ENCODE measurements at places on chromosomes 3 and 15.

GRCh38 chr3:84893211-84893610 is 65.6 kb upstream of the CADM2 start:
- no peak for DNase-seq

- DNase-seq, result no peak
Measured at GRCh38 chr3:194906970-194907629, 221.4 kb downstream of the FAM43A start.

- no peak for DNase-seq
Measured at GRCh38 chr3:17817545-17817944, 75.1 kb upstream of the TBC1D5 start.

- DNase-seq, result no peak
Measured at GRCh38 chr3:52882377-52882776, 15.0 kb downstream of the STIMATE start.

- no peak for DNase-seq
Measured at GRCh38 chr3:186097663-186098451, 11.0 kb downstream of the ETV5 start.

DNA sequence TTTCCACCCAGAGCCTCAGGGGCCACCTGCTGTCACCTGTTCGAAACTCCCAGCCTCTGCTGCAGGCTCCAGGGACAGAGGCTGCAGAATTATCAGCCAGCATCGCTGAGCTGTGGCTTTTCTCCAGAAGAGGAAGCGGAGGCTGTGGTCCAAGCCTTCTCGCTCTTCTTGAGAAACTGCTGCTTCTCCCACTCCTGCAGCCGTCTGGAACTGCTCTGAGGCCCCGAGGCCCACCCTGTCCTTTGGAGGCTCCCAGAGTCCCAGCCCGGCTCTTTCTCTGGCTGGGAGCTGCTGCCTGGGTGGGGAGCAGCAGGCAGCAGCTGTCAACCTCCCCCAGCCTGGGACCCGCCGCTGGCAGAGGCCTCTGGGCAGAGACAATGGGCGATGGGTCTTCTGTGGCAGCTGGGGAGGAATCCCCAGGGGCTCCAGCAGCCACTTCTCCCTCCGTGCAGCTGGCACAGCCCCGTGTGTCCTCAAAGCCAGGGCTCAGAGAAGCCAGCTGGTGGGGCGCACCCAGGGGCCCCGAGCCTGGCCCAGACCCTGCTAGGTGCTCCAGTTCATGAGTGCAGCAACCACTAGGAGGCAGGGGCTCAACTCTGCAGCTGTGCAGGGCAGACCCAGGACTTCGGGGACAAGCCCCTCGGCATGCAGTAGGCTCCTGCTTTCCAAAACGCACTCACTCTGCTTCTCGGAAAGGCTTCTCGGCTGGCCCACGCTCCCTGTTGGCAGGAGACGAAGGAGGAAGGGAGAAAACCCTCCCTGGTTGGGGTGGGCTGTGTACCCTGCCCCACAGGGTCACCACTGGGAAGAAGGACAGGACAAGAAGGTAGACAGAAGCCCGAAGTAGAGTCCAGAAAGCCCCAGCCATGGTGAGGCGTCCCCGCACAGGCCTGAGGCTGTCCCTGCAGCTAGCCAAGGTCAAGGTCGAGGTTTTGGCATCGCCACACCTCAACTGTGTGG is 49.9 kb upstream of the FURIN start:
- no peak for DNase-seq

- no peak for DNase-seq
Measured at GRCh38 chr3:184553385-184553784, 8.2 kb upstream of the EPHB3 start.

DNA sequence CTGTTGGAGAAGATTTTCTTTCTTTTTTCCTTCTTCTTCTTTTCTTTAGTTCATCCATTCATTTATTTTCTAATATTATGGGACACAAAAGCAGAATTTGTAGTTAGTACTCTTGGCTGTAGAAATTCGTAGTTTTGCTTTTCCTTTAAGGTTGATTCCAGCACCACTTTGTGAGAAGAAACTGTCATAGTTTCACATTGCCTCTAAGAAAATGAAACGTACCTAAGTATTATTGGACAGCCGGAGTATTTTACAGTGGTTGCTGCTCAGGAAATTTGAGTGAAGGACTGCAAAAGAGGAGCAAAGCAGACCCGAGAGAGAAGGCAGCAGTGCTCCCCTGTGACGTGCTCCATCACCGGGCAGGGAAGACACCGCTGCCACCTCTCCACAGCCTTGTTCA is 48.1 kb downstream of the PLCL2 start:
- DNase-seq, result no peak

GRCh38 chr3:47455806-47456452 is 19.8 kb downstream of the SCAP start:
- no peak for DNase-seq

DNA sequence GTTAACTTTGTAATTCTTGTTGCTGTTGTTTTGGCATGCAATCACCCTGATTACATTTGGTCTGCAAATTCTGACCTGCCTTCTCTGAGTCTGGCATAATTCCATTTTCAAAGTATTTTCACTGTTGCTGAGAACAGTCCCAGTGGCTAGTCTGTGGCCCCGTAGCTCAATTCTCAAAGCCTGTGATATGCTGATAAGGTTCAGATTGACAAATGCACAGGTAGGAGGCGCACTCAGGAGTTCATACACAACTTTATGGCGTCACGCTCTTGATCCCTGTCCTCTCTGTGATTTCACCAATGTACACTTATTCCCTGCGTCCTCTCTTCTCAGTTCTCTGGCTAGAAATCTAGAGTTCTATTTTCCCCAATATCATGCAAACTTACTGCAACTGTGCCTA is 376.6 kb upstream of the SLCO3A1 start:
- no peak for DNase-seq

- DNase-seq, result no peak
Measured at GRCh38 chr3:18890449-18890848, 257.9 kb upstream of the KCNH8 start.

GRCh38 chr15:80199366-80199765 is 46.6 kb downstream of the FAH start:
- no peak for DNase-seq

- DNase-seq, result no peak
Measured at GRCh38 chr3:39271363-39271914, 8.4 kb downstream of the CX3CR1 start.

DNA sequence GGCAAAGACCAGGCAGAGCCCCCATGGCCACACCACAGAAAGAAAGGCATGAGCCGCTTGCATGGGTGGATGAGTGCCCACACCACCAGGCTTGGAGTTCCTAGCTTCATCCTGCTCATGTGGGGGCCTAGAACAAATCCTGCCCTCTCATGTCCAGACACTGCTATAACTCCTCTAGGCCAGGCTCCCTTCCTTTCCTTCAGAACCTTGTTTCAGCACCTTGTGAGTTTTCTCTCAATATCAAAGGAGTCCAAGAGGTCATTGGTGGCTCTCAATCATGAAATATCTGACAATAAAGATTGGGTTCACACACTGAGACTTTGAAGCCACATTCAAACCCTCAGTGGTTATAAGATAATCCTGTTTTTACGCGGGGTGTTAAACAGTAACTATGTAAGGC is 12.7 kb downstream of the SLC6A20 start:
- DNase-seq, result no peak

DNA sequence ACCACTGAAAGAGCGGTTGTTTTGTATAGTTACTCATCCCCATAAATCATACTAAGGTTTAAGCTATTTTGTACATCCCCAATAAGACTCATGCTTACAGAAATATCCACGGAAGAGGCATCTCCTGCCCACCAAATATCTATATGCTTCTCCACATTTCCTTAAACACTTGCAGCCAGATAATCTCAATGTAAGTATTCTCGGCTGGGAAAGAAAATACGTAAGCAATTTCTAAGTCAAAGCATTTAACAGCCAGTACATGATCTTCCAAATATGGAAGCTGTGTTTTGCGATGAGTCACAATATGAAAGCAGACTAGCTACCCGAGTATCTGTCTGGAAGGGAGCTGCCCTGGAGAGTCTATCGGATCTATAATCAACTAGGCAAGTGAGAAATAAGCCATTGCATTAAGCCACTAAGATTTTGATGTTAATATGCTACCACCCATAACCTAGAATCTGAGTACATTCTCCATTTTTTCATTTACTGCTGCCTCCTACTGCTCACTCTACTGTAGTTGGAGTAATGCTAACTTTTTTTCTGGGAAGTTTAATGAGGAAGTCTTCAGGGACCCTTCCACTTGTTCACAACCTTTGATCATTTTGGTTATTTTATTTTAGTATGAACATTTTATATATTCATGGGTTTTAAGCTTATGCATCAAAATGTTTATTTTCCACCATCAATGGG is 26.9 kb upstream of the ZMAT3 start:
- DNase-seq, result no peak

- no peak for DNase-seq
Measured at GRCh38 chr3:12449889-12450682, 34.2 kb upstream of the TSEN2 start.

GRCh38 chr3:117964814-117965213 is 1069.8 kb downstream of the IGSF11 start:
- no peak for DNase-seq

DNA sequence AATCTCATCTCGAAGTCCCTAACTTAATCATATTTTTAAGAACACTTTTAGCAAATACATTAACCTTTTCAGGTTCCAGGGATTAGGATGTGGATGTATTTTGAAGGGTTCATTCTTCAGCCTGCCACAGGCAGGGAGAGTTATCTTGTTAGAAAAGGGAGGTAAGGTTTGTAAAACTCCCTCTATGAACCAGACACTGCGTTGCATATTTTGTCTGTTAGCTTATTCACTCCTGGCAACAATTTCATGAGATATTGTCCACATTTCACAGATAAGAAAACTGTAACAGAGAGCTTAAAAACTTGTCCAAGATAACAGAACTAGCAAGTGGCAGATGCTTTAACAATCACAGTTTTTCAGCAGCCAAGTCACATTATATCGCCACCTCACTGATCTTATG is 155.4 kb downstream of the DIPK2A start:
- DNase-seq, result no peak

DNA sequence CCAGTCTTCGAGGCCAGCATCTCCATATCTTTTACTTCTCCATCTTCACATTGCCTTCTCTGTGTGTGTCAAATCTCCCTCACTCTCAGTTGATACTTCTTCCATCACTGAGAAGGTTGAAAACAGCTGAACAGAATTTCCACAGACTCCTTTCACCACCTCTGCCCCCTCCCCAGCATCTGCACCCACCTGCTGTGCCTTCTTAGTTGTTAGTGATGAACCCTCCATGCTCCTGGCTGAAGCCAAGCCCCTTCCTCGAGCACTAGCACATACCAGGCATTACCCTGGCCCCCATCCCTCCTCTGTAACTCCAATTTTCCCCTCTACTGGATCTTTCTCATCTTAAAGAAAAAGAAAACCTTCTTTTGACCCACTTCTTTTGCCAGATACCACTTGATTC is 27.8 kb upstream of the ESYT3 start:
- DNase-seq, result no peak

DNA sequence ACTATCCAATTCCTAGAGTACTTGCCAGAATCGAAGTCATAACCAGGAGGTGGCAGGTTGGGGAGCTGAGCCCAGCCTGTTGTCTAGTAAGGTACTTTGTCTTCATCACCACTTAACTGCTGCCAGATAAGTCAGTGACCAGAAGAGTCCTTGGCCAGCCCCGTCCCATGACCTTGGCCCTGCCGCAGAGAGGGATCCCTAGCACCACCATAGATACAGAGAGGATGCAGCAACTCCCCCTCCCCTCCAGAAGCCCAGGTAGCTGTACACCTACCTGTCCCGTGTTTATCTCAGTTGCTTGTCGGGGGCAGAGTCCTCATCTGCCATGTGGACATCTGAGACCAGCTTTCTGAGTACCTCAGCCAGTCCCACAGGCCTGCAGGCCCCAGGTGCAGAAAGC is 153.6 kb upstream of the TP63 start:
- no peak for DNase-seq

DNA sequence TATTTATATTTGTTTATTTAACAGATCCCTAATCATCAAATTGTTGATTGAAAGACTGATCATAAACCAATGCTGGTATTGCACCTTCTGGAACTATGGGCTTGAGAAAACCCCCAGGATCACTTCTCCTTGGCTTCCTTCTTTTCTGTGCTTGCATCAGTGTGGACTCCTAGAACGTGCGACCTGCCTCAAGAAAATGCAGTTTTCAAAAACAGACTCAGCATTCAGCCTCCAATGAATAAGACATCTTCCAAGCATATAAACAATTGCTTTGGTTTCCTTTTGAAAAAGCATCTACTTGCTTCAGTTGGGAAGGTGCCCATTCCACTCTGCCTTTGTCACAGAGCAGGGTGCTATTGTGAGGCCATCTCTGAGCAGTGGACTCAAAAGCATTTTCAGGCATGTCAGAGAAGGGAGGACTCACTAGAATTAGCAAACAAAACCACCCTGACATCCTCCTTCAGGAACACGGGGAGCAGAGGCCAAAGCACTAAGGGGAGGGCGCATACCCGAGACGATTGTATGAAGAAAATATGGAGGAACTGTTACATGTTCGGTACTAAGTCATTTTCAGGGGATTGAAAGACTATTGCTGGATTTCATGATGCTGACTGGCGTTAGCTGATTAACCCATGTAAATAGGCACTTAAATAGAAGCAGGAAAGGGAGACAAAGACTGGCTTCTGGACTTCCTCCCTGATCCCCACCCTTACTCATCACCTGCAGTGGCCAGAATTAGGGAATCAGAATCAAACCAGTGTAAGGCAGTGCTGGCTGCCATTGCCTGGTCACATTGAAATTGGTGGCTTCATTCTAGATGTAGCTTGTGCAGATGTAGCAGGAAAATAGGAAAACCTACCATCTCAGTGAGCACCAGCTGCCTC is 14.7 kb downstream of the THBS1 start:
- DNase-seq, result no peak

GRCh38 chr3:24156466-24156865 is 211.4 kb downstream of the NR1D2 start:
- DNase-seq, result no peak

GRCh38 chr15:85445361-85445760 is 65.0 kb downstream of the AKAP13 start:
- no peak for DNase-seq

- DNase-seq, result no peak
Measured at GRCh38 chr3:127454968-127455367, 135.6 kb downstream of the TPRA1 start.

DNA sequence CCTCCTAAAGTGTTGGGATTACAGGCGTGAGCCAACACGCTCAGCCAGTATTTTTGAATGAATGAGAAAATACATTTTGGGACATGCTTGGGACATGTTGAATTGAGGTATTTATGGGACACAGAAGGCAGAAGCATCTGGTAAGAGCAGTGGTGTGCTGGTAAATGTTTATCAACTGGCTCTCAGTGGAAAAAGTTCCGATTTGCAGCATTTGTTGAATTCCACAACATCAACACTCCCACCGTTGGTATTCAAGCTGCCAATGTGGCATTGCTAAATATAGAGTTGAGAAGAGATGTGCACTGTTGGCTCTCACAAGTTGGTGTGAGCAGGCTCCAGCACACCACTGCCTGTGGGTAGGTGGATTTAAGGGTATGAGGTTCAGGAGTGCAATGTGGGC is 35.8 kb upstream of the LRRFIP2 start:
- DNase-seq, result no peak

GRCh38 chr15:36914960-36915808 is 185.2 kb downstream of the MEIS2 start:
- no peak for DNase-seq

- no peak for DNase-seq
Measured at GRCh38 chr3:82802501-82802900, 1041.1 kb upstream of the GBE1 start.

GRCh38 chr3:5304789-5305683 is 117.5 kb downstream of the EDEM1 start:
- DNase-seq, result peak; percentile 24
